ENCODE measurements at places on chromosomes 4 and X.

DNA sequence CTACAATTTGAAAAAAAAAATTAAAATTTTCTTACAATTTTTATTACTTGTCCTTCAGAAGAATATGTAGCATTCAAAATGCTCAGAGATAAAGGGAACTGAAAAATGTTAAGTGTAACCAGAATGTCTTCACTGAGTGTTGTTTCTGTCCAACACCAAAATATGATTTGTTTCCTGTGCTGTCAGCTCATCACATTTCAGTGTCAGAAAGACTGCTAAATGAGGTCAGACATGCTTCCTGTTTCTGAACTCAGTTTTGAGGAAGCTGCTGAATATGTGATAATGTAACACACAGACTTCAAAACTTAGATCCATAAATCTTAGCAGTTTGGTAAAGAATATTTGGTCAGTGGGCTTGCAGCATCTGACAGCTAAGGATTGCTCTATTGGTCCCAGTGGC is 1849.7 kb downstream of the PCDH7 start:
- no peak for DNase-seq

GRCh38 chr4:78293821-78294301 is 236.7 kb downstream of the FRAS1 start:
- no peak for DNase-seq

- DNase-seq, result no peak
These were observed 9.6 kb upstream of the EXOSC9 start for GRCh38 chr4:121791481-121791880.

- no peak for DNase-seq
These were observed 216.0 kb downstream of the AFAP1 start for GRCh38 chr4:7723625-7724024.

- no peak for DNase-seq
These were observed 9.3 kb downstream of the PDGFRA start for GRCh38 chr4:54238389-54238788.

GRCh38 chrX:13487731-13488505 is 81.5 kb upstream of the EGFL6 start:
- no peak for DNase-seq

- no peak for DNase-seq
These were observed 1.4 kb upstream of the ADGRL3 start for GRCh38 chr4:61198686-61199085.

GRCh38 chr4:113024388-113024787 is 25.1 kb upstream of the ANK2 start:
- no peak for DNase-seq

DNA sequence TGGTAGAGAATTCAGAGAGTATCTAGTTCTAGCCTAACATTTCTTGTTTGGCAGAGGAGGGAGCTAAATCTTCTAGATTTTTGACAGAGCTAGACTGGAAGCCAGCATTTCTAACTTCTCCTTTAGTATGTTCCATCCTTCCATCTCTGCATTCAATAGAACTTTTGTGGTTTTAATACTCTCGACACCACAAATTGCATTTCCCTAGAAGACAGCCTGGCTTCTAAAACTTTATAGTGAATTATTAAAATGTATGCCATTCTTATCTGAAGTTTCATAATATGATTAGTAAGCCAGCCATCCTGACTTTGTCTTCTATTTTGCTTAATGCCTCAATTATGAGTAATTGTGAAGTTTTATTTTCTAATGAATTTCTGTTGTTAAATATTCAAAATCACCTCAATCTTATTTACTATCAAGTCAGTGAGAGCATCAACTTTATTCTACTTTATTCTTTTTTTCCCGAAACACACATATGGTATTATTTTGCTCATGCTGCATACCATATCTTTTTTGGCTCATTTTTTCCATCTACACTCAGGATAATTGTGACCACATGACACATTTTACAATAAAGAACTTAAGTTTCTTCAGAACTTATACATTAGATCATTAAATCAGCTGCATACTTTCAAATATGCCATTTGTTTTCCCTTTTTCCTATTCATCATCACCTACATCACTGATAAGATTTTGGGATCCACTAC is 30.2 kb downstream of the EDNRA start:
- no peak for DNase-seq

- DNase-seq, result no peak
These were observed 125.4 kb upstream of the EOLA2 start for GRCh38 chrX:150063674-150064073.

DNA sequence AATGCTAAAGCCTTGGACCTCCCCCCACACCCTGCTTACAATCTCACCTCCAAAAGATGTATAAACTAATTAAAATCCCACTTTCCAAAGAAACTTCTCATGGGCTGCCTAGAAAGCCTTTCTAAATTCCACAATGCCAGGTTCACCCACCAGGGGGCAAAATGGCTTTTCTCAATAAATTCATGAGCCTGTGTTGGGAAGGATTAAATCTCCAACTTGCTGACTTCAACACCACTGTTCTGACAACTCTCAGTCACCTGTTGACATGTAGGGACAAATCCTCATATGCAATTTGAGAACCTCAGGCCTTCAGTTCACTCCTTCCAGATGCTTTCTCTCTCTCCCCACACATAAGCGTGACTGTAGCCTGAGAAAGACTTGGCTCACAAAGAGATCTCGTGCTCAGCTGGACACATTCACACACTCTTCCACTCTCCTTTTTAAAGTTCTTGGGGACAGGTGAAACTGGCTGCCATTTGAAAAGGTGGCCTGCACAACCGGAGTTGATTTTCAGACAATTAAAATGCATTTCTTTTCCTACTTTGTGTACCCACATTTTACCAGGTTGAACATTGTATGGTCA is 88.6 kb upstream of the PRPS2 start:
- DNase-seq, result no peak

DNA sequence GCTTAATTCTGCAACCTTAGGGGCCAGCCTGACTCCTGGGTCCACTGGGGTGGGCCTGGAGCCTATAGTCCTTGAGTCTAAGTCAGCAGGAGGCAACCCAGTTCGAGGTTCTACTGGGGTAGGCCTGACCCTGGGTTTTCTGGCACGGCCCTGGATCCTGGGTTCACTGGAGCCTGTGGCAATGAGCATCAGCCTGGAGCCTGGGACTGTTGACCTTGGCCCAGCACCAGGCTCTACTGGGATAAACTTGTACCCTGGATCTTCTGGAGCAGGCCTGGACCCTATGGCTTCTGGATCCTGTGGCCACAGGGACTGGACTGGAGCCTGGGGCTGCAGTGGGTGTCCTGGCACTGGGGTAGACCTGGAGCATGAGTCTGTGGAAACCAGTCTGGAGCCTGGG is 874.3 kb upstream of the INTU start:
- DNase-seq, result no peak

DNA sequence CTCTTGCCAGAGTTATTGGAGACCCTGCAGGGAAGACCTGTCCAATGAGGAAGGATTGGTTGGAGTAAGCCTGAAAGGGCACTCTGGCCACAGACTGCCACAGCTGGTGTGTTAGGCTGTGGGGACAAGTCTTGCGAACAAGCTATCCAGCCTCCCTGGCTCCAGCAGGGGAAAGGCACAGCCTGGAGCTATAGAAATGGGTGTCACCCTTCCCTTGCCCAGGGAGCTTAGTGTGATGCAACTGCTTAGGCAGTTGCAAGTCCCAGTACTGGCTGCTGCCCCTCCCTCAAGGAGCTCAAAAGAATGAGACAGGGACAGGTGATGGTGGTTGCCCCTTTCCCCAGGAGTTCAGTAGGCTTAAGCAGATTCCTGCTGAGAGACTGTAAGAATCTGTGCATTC is 165.7 kb upstream of the CT83 start:
- DNase-seq, result no peak

GRCh38 chrX:31572360-31572759 is 500.5 kb upstream of the FTHL17 start:
- DNase-seq, result no peak

DNA sequence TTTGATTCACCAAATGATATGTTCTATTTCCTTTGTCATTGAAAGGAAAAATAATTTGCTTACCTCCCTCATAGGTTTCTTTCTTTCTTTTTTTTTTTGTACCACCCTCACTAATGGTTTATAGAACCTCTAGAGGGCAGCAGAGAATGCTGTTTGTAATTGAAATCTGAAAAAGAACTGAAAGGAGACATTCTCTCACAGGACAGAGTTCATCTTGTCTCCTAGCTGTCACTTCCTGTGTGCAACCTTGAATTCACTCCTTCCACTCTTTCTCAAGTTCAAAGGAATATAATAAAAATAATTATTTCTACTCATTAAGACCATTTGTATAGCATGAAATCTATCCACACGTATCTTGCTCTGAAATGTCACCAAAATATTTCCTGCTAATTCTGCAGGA is 51.0 kb downstream of the GUCY1B1 start:
- no peak for DNase-seq

DNA sequence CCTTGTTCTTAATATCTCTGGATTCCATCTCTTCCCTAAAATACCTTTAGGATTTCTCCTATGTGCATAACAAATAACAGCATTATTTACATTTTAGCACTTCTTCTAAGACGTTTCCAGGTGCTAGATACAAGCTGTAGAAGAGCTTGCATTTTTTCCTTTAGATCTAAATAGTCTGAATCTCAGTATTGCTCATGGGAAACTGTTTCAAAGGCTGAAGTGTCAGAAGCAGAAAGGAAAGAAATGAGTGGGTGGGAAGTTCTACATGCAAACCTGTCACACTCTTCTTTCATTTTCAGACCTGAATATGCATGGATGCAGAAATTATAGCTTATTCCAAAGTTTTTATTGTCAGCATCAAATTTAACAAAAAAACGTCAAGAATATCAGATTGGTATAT is 41.8 kb downstream of the FGF13 start:
- no peak for DNase-seq

GRCh38 chrX:16185725-16186136 is 18.4 kb downstream of the MAGEB17 start:
- no peak for DNase-seq

DNA sequence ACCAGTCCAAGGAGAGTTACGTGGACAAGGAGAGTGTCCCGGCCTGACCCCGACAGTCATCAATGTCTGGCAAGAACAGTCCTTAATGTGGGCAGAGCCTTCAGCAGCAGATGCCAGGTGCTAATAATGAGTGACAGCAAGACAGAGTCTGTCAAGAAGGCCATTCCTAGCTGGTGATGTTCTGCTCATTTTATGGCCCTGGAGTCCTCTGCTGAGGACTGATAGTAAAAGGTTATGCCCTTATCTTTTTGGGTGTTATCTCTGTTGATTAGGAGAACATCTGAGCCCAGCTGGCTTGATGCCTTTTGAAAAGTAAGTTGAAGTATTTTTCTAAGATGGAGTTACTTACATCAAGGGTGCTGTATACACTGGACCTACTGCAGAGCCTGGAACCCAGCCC is 67.3 kb downstream of the SLC34A2 start:
- DNase-seq, result no peak

GRCh38 chr4:17385403-17385802 is 126.5 kb downstream of the QDPR start:
- DNase-seq, result no peak

DNA sequence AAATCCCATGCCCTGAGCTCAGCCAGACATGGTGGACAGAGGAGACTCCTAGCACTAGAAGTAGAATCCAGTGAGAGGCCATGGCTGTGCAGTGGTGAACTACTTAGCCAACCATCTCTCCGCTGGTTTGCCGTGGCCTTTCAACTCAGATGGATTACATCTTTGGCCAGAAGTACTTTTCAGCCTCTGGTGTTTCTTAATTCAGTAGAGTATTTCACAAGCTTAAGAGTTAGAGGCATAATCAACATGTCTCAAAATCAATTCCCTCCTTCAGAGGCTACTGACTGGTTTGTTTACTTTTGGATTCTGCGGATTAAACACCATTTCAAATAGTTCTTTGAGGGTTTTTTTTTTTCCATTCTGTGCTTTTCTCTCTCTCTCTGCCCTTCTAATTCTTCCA is 91.1 kb upstream of the PGRMC2 start:
- no peak for DNase-seq

DNA sequence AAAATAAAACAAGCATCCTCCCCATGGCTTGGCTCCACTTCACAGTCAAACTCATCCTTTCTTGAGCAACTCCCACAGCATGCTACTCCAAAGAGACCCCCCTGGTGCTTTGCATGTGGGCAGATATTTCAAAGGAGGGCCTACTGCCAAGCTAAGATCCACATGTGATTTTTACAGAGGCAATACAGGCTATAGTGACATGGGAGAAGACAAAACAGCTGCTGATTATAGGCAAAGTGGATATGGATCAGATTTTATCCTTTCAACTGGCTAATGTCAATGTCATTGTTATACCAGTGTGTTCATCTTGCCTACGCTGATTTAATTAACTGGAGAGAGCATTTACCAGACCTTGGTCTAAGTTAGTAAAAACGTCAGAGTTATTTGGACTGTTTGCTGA is 328.3 kb downstream of the KLHL13 start:
- DNase-seq, result no peak

- DNase-seq, result no peak
These were observed 986.3 kb downstream of the STIM2 start for GRCh38 chr4:27846951-27847350.

DNA sequence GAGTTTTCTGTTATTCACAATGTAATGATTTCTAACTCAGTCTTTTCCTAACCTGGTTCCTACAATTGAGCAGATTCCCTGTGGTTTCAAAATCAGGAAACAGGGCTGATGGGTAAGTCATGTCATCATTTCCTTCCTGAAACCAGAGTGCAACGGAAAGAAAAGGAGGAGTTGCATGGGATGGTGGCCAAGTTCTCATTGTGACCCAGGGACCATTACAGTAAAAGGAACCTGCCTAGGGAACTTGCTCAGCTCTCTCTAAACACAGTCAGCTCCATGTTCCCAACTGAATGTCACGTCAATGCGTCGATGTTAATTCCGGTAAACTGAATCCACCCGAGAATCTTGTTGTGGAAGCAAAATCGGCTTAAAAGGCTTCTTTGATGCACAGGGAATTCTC is 51.2 kb downstream of the LGI2 start:
- DNase-seq, result no peak

- DNase-seq, result no peak
These were observed 218.0 kb upstream of the AMOT start for GRCh38 chrX:113058634-113059033.

DNA sequence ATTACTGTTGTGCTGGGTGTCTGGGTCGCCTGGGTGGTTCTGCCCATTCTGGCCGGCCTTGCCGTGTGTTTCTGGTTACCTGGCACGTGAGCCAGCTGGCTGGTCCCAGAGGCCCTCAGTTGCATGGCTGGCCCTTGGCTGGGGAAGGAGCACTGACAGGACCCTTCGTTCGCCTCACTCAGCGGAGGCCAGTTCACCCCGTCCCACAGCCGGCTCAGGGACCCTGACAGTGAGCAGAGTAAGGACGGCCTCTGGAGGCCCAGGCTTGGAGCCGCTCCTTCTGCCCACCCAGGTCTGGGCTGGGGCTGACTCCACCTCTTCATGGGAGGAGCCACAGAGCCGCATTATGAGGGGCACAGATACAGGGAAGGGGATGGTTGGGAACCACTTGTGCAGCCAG is 20.3 kb upstream of the HGFAC start:
- DNase-seq, result no peak

Data from stimulated activated CD4-positive, alpha-beta T cell treated with anti-CD3 and anti-CD28 coated beads, Interleukin-1b, Interleukin-23, amount 100 ng/mL, for 24 hours (primary cell).